ENCODE measurements at places on chromosomes 6 and 20.

GRCh38 chr6:49739423-49739822 is 4.8 kb downstream of the CRISP3 start:
- no peak for DNase-seq

DNA sequence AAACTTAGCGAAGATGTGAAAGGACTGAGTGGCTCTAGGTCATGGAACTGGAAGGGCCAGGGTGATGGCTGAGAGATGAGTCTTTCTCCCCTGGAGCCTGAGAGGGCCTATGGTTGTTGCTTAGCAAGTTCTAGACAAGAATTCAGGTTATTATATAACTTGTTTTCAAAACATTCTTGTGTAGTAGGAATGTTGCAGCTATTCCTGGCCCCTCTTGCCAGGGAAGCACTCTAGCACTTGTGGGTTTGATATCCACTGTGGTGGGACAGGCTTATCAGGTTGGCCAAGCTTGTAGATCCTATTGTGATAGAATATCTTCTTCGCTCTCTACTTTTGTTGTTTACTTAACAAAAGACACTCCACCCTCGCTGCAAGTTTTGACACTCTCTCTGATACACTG is 211.8 kb upstream of the CITED2 start:
- DNase-seq: no peak

DNA sequence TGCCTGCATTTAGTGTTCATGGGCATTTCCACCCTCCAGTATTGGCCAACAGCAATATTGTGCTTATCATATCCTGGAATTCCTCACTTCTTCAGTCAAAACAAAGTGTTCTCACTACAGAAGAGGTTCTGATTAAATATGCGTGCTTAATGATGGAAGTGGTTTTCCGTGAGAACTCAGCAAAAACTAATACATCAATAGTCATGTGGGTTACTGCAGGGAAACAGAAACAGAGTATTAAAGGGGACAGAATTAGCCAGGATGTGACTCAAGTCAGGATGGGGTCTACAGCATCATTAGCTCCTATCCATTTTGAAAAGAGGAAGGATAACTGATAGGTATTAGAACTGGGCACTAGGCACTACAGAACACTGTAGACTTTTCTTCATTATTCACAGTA is 384.6 kb downstream of the CDKAL1 start:
- DNase-seq: no peak

- no peak for DNase-seq
Observed at GRCh38 chr20:3661814-3662665, 1.2 kb downstream of the GFRA4 start.

GRCh38 chr20:35669221-35669620 is 4.5 kb upstream of the CPNE1 start:
- no peak for DNase-seq

- no peak for DNase-seq
Observed at GRCh38 chr6:2962004-2962403, 9.4 kb downstream of the SERPINB6 start.

- DNase-seq: no peak
Observed at GRCh38 chr20:25271486-25272222, 23.8 kb downstream of the PYGB start.

- DNase-seq: no peak
Observed at GRCh38 chr20:13396826-13397225, 175.8 kb downstream of the ISM1 start.
